ENCODE measurements at places on chromosomes 7 and 10. TPM values are rescaled to one million over a fixed set of nuclear protein-coding genes. Genes with fewer than 3 reads are reported as not detected.

GJD4 gene
- not detected for total RNA-seq

PDE6C gene
- not detected for total RNA-seq

PIK3AP1 gene
- total RNA-seq = 11.2 TPM

TLL2 gene
- total RNA-seq = 0.96 TPM

ABHD11 gene
- 15.5 TPM for total RNA-seq

MYO3A gene
- total RNA-seq = not detected

SLC16A9 gene
- total RNA-seq = 1.5 TPM
